ENCODE measurements at places on chromosomes 1 and 21.

GRCh38 chr1:90154711-90155110 lies 159.8 kb downstream of the ZNF326 start:
- no peak for DNase-seq

DNA sequence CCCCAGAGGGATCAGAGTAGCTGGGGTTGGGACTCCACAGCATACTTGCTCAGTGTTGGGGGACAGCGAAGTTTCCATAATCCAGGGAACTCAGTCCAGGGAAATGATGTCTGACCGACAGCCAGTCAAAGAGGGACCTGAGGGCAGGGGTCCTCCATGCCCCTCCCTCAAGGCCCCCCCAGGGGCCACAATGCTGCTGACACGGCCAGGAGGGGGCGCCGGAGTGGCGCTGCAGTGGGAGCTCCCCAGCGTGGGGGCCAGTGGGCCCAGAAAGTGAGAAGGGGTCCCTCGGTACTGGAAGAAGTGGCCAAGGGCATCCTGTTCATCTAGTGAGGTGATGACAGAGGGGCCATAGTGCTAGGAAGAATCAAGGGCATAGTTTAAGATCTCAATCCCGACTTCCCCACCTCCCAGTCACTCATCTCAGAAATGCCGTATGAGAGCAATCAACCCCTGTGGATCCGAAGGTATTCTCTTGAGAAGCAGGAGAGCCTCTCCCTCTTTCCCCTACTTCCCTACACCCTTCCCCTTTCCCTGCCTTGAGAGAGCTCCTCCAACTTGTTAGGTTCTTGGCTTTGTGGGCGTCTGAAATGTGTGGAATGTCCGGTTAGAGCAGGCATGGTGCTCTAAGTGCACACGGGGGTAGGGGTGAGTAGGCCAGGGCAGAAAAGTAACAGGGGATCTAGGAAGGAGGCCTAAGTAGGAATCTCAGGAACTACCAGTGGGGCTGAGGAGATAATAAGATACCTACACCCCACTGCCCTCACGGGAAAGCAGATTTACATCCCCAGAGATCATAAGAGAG lies 4.1 kb downstream of the NUDT17 start:
- no peak for DNase-seq

- DNase-seq, result no peak
Observed at GRCh38 chr1:18178111-18178510, 70.5 kb downstream of the IGSF21 start.

GRCh38 chr1:212612041-212612961 lies 3.7 kb downstream of the ATF3 start:
- DNase-seq, result no peak

- DNase-seq, result no peak
Observed at GRCh38 chr1:2607641-2608091, 21.1 kb downstream of the PRXL2B start.

DNA sequence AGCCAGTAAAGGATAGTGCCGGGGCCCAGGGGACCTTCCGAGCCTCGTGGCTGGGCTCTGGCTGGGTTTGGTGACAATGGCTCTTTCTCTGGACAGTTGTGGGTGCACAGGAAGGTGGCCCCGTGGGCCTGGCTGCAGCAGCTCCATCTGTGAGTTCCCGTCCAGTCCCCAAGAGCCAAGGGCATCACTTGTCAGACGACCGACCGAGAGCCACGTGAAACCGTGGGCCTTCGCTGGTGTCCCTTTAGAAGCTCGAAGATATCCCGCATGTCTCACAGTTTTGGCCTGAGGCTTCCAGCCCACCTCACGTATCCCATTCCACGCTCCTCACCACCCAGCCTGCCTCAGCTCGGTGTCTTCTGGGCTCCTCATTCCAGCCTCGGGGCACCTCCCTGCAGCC lies 27.2 kb upstream of the UMODL1 start:
- no peak for DNase-seq

DNA sequence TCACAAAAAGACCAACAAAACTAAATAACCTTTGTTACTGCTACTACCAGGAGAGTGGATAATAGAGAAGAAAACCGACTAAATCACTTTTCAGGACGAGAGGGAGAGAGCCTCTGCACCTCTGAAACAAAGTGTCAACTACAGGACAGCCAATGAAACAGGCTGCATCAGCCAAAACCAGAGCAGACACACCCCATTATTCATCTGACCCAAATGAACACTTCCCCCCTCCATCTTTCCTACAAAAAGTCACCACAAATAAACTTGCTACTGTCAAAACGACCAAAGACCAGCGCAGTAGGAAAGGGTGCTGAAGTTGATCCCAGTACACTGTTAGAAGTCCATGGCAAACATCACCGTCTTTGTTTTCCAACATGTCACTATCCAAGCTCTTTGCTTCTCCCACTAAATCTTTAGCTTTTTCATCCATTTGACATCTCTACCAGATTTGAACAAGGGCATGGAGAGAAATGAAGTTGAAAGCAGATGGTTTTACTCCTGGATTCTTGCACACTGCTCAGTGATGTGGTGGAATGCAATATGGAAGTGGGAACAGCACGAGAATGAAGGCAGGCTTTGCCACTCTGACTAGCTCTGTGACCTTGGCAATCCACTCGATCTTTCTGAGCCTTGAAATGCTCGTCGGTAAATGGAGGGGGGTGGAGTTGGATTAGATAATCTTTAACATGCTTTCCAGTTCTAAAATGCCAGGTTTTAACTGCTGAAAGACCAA lies 20.5 kb downstream of the DSTYK start:
- DNase-seq, result no peak

- DNase-seq, result no peak
Observed at GRCh38 chr1:158809862-158810261, 21.3 kb upstream of the MNDA start.

GRCh38 chr1:183476081-183476480 lies 3.8 kb downstream of the SMG7 start:
- no peak for DNase-seq

GRCh38 chr1:246448373-246448772 lies 58.7 kb downstream of the SMYD3 start:
- DNase-seq, result no peak

- no peak for DNase-seq
Observed at GRCh38 chr1:55893155-55893554, 678.0 kb upstream of the USP24 start.

- DNase-seq, result no peak
Observed at GRCh38 chr1:78126506-78126905, 80.7 kb downstream of the GIPC2 start.

DNA sequence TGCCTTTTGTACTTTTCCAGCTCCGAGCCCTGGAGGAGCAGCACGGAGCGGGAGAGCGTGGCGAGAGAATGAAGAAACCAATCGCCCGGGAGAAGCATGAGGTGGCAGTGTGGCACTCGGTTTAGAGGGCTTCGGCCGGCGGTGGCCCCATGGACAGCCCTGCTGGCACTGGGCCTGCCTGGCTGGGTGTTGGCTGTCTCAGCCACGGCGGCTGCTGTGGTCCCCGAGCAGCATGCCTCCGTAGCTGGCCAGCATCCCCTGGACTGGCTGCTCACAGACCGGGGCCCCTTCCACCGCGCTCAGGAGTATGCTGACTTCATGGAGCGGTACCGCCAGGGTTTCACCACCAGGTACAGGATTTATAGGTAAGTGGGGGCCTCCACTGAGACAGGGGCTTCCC lies 59.0 kb downstream of the BRINP2 start:
- DNase-seq, result no peak

- no peak for DNase-seq
Observed at GRCh38 chr1:108149796-108150467, 50.2 kb downstream of the SLC25A24 start.

DNA sequence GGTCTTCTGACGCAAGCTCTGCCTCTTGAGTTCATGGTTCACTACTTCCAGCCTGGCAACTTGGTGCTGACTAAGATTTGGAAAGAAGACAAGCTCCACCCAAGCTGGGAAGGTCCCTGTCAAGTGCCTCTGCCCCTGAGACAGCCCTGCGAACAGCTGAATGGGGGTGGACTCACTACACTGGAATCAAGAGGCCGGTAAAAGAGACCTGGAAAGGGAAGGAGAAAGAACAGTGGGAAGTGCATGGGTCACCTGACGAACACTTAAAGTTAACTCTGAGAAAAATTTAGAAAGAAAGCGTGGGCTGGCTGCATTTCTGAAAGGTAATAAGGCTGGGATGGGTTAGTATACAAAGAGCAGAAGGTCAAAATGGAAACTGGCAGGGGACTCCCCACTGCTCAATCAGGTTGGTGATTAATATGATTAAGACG lies 26.1 kb upstream of the ZNF496 start:
- no peak for DNase-seq

DNA sequence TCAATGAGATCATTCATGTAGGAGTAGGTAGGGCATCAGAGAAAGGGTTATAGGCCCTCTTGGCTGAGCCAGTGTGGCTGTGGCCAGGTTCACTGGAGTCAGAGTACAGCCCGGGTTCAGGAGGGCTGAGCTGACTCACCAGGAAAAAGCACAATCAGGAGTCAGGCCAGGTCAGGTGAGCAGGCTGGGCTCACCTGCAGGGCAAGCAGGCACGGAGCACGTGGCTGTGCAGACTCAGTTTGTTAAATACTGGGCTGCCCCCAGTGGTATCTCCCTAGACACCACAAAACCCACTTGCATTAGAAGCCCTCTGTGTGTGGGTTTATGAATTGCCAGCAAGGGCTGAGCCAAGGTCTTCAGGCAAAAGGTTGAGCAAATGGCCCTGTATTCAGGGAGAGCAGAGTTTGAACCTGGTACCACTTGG lies 122.1 kb upstream of the SERBP1 start:
- no peak for DNase-seq
